ENCODE measurements at places on chromosomes 5 and 9.

- no peak for DNase-seq
Observed at GRCh38 chr9:129130791-129131190, 19.6 kb downstream of the PTPA start.

DNA sequence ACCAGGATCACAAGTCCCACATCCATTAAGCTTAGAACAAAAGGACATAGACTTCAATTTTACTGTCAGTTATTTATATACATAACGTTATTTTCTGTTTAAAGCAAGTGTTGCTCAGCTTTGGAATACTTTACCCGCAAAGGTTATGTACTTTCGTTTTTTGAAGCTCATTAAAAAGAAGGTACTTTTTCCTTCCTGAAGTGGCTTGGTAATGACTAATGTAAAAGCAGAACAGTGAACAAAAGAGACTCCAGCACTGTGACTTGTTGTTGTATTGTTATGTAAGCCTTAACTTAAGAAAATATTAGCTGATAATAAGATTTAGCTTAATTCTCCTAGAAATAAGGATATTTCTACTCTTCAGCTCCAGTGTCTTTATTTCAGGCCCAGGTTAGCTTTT lies 97.3 kb upstream of the SLCO6A1 start:
- DNase-seq: no peak

DNA sequence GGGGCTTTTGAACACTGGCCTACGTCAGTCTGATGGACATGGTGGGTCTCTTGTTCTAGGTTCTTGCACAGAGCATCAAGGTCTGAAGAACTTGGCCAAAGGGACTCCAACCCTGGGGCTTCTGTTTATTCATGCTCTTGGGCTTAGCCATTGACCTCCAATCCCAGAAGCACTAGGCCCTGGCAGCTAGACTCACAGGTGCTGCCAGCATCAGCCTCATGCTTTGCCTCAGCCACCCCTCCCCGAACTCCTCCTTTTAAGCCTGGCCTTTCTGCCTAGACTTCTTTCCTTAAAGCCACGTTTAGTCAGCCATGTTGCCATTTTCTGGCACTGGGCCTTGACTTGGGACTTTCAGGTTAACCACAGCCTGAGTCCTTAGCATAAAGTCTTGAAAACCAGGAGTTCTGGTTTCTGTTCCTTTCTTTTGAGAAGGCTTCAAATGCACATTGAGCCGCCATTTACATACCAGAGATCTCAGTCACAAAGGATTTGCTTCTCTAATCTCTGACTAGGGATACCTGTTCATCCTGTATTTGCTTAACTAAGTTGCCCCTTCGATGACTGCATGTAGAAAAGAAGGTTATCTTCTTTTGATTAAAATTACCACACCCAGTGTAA lies 54.7 kb downstream of the ANGPTL2 start:
- DNase-seq: no peak

- no peak for DNase-seq
Observed at GRCh38 chr5:100493996-100494395, 41.2 kb upstream of the FAM174A start.

GRCh38 chr5:42761791-42762190 lies 5.2 kb downstream of the CCDC152 start:
- no peak for DNase-seq

DNA sequence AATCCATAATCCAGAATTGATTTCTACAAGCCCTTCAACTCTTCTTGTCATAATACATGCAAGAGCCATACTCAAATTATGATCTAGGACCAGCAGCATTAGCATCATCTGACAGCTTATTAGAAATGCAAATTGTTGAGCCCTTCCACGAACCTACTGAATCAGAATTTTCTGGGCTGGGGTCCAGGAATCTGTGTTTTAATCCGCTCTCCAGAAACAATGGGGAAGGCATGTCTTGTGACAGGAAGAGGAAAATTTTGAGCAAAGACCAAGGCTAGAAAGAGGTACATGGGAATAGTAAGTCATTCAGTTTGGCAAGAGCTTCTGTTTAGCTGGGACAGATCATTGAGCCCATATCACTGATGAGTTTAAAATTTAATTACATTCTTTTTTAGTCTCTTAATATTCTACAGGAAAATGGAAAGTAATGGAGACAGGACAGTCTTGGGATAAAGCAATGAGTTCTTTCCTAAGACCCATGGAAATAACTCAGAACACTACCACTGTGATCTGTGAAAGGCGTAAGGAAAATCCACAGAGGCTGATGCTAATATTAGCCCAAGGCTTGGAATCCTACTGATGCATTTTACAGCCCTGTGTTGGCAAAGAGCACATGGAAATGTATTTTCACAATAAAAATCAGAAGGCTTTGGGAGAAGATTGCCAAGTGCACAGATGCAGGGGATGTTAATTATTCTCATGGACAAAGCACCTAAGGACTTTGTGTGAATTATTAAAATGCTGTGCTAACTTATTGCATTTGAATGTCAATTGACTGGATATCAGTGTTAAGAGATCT lies 73.7 kb upstream of the STK32A start:
- no peak for DNase-seq

- DNase-seq: no peak
Observed at GRCh38 chr5:590346-590745, 21.8 kb upstream of the CEP72 start.

GRCh38 chr9:14522627-14523379 lies 170.4 kb downstream of the ZDHHC21 start:
- no peak for DNase-seq

DNA sequence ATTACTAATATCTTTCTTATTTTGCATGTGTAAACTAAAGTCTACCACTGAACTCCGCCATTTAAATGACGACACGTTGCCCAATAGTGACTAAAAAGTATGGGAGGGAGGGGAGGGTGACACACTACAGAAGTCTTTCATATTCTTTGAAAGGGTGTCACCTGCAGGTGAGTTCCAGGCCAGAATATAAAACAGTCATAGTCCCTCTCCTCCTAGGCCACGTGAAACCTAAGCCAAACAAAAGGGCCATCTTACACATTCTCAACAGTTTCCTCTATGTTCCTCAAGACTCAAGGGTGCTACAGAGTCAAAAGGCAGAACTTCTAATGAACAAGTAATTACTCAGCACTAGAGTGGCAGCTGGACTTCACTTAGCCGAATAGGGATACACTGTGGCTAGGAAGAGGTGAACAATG lies 6.4 kb downstream of the CEMIP2 start:
- no peak for DNase-seq

DNA sequence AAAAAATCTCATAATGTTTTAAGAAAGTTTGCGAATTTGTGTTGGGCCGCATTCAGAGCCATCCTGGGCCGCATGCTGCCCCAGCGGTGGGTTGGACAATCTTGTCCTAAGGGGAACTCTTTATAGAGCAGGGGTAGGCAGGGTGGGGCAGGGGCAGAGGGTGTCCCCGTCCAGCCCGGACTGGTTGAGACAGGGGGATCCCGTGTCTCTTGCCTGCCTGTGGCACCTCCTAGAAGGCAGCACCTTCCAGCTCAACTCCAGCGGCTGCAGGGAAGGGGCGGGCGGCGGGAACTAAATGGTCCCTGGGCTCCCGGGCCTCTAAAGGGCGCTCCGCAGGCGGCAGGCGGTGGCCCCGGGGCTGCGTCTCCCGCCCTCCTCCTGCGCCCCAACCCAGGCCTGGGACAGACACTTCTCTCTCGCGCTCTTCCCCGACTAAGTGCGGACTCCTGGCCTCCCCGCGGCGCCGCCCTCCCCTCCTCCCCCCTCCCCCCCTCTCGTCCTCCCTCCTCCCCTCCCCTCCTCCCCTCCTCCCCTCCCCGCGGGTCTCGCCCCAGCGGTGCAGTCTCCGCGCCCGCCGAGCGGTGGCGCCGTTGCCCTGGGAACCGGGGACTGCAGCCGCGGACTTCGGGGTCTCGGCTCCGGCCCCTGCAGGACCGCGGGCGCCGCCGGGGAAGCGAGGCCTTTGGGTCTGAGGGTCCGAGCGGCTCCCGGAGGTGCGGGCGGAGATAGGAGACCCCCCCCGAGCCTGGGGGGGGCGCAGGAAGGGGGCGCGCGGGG lies 132.6 kb downstream of the MRPL36 start:
- DNase-seq: peak; percentile 39

DNA sequence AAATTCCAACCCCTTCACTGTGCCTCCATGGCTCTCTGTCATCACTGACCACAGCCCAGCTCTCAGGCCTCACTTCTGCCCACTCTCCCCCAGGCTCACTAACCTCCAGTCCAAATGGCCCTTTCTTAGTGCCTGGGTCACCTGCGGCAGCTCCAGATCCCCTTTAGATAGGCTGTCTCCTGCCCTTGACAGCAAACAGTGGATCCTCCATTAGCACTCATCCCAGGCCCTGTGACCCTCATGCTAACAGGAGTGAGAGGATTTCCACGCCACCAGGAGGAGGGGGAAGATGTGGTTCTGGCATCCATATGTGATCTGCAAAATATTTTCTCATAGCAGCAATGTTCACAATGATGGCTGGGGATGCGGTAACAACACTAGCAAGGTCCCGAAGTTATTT lies 139.4 kb downstream of the DCP2 start:
- no peak for DNase-seq

GRCh38 chr9:134585746-134586706 lies 55.6 kb upstream of the COL5A1 start:
- no peak for DNase-seq

DNA sequence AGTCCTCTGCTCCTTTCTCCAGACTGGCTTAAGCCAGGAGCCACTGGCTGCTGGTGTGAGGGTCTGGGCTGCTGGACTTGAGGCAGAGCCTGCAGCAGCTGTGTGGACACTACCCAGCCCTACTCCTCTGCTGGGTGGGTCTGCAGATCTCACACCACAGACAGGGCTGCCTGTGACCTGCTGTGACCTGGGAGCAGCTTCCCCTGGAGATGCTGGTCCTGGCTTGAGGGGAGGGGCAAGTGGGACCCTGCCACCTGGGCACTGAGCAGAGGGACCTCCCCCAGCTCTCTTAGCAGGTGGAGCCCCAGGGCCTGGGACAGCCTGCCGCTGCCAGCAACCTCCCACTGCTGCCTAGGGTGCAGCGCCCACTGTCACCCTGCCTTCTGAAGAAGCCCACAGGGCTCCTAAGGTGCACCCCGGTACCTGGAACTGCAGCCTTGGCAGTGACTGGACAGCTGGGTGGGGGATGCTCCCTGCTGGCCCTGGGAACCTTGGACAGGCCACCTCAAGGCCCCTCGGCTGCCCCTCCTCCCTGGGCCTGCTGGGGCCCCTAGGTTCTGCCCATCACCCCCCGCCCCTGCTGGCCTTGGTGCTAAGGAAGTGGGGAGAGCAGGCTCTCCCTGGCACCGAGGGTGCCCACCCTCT lies 9.1 kb downstream of the CACFD1 start:
- DNase-seq: no peak

DNA sequence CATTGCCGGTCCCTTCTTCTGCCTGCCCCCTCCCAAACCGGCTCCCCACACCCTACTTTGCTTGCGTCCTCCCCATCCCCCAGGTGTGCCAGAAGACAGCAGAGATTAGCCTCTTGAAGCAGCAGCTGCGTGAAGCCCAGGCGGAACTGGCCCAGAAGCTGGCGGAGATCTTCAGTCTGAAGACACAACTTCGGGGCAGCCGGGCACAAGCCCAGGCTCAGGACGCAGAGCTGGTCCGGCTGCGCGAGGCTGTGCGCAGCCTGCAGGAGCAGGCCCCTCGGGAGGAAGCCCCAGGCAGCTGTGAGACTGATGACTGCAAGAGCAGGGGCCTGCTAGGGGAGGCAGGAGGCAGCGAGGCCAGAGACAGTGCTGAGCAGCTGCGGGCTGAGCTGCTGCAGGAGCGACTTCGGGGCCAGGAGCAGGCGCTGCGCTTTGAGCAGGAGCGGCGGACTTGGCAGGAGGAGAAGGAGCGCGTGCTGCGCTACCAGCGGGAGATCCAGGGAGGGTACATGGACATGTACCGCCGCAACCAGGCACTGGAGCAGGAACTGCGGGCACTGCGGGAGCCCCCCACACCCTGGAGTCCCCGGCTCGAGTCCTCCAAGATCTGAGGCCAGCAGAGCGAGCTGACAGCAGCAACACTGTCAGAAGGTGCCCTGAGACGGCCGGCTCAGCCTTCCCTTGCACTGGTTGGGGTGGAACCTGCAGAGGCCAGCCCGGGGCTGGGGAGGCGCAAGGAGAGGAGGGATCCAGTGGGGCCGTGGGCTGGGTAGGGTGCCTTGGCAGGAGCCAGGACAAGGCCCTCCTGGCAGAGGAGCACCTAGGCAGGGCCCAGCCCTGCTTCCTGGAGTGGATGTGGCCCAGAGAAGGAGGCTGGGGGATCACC lies 8.3 kb downstream of the N4BP3 start:
- no peak for DNase-seq

DNA sequence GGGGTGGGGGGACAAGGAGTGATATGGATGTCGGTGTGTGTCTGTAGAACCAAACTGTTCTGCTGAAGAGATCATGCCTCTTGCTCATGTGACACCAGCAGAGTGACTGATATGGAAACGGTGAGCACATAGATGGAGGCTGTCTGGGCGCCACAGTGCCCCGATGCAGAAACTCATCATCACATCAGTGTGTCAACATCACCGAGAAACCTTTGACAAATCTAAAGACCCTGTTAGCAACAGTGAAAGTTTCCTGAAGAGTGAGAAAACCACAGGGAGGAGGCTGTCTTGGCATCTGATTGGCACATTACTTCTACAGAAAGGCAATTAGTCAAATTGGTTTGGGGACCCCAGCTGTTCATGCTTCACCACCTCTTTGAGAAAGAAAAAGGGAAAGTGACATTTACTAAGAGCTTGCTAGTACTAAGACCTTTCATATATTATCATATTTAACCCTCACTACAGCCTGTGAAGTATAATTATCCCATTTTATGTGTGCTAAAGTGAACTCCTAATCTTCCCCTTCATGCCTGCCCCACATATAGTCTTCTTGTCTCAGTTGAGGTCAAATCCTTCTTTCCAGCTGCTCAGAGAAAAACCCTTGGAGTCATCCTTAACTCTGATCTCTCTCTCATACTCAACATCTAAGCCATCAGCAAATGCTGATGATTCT lies 25.6 kb downstream of the CSF2 start:
- DNase-seq: peak; percentile 58

DNA sequence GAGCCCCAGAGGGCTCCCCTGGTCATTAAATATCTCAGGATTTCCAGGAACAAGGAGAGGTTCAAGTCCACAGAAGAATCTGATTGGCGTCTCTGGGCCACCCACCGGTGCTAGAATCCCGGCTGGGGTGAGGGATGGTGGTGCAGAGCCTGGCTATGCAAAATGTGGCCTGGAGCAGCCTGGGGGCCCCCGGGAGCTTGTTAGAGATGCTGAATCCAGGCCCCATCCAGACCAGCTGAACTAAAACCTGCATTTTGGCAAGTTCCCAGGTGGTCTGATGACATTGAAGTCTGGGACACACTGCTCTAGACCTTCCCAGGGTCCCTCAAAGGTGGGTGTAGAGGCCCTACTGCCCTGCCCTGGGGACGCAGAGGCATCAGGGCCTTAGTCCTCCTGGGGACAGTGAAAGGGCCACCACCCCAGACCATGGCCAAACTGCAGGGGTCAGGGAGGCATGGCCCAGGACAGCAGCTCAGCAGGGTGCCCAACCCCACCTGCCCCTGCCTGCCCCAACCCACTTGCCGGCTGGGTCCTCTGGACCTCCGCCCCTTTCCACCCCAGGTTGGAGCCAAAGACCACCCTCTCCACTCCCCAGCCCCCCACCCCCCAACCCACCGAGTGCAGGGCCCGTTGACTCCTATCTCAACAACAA lies 34.7 kb downstream of the ADAMTS2 start:
- no peak for DNase-seq

- DNase-seq: no peak
Observed at GRCh38 chr5:5387192-5387591, 35.3 kb upstream of the ICE1 start.

Measured in activated CD4-positive, alpha-beta T cell treated with anti-CD3 and anti-CD28 coated beads for 24 hours (primary cell).